ENCODE measurements at places on chromosomes 12 and 14.
A peak's percentile ranks its signal among the peaks of the same experiment; 100 is the strongest.

DNA sequence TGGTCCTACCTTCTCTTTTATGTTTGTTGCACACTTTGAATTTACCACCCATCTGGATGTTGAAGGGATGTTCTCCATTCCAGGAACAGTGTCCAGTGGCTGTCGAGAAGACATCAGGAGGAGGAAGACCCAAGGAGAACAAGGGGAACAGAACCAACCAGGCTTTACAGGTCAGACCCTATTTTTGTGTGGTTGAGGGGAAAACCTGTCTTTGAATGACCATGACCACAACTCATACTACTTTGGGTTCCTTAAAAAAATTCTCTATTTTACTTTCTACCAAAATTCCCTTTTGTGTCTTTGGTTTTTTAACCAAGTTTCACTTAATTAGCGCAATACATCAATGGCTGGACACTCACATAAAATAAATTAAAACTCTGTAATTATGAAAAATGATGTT lies 78.7 kb downstream of the PLXNC1 start:
- DNase-seq = no peak

- no peak for DNase-seq
Observed at GRCh38 chr12:129067491-129067890, 214.2 kb downstream of the GLT1D1 start.

GRCh38 chr12:130136509-130137039 lies 25.7 kb upstream of the FZD10 start:
- no peak for DNase-seq

DNA sequence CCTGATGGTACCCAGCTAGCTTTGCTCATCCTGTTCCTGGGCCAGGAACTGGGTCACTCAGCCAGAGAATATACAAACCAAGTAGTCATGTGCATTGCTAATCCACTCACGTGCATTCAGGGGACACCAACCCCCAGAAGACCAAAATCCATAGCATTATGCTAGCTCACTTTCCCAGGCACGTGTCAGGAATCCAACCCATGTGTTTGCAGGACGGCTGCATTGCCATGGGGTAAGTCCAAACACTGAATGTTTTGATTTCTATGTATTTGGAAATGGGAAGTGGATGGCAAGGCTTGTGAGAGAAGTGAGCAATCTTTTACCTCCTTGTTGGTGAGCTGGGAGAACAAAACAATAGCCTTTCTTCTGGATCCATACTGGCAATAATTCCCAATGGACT lies 87.1 kb upstream of the FOXN3 start:
- DNase-seq = no peak

DNA sequence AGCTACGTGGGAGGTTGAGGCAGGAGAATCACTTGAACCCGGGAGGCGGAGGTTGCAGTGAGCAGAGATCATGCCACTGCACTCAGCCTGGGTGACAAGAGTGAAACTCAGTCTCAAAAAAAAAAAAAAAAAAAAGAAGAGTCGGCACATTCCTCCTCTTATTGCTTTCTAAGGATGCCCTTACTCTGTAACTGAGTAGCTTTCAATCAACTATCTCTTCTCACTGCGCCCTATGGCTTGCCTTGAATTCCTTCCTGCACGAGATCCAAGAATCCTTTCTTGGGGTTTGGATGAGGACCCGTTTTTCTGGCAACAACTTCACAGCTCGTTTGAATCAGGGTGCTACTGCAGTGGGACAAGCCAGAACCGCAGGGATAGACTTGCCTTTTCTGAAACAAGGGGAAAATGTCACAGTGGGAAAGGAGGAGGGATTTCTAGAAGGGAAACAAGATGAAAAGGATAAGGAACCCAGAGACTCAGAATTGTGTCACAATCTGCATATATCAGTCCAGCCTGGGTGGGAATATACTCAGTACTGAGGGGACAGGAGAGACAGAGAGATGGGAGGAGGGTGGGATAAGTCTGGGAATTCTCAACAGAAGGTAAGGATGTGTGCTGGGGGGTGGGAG lies 16.1 kb upstream of the RND1 start:
- no peak for DNase-seq

- DNase-seq = no peak
Observed at GRCh38 chr14:44170556-44170955, 336.5 kb downstream of the FSCB start.

DNA sequence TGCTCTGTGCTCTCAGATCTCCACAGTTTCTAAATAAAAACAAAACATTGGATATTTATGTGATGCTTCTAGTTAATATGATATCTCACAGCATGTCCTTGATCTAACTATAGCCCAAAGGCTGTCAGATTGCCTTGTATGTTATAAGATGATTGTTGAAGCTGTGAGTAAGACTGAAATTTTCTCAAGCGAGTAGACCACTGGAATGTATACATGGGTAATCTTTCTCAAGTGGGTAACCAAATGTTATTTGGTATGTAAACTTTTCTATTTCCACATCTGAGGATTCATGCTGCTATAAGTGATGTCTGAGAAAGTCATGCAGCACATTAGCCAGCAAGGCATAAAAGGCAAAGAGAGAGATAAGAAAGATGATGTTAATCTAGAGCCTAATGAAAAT lies 886.7 kb downstream of the NRXN3 start:
- no peak for DNase-seq

DNA sequence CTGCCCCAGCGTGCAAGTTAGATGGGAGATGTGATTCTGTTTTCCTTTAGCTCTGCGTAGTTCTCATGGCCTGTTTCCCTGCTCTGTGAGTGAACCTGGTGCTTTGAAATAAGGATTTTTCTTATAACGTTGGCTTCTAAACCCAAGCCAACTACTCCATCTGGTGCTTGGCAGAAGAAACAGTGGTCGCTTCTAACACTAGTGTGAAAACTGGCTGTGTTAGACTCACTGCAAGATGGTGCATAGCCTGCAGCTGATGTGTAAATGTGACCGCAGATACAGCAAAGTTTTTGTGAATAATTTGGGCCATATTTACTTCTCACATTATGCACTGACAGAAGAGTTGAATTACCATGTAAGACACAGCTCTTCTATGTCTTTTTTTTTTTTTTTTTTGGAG lies 12.2 kb downstream of the GTF2H3 start:
- no peak for DNase-seq

DNA sequence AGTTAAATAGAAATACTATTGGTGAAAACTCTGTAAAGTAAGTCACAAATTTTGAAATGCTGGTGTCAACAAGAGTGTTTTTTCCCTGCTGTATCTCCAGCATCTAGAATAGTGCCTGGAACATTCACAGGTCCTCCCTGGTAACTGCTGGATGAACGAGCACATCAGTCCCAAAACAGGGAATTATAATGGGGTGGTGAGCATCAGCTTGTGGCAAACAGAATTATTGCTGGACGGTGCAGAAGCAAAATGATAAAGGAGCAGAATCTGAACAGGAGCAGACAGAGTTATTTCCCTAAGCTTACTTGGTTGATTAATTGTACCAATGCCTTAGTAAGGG lies 129.9 kb downstream of the GRIP1 start:
- DNase-seq = no peak

DNA sequence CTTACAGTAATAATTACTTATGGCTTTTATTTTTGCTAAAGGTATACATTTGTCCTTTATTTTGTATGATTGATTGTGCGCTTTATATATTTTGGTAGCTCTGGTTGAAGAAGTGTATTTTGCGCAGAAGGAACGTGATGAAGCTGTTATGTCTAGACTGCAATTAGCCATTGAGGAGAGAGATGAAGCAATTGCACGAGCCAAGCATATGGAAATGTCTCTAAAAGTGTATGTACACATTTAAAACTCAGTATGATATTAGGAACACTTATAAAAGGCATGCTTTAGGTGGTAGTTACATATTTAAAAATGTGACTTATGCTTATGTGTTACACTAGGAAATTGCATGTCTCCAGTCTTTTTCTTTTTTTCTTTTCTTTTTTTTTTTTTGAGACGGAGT lies 87.5 kb downstream of the MIPOL1 start:
- no peak for DNase-seq

DNA sequence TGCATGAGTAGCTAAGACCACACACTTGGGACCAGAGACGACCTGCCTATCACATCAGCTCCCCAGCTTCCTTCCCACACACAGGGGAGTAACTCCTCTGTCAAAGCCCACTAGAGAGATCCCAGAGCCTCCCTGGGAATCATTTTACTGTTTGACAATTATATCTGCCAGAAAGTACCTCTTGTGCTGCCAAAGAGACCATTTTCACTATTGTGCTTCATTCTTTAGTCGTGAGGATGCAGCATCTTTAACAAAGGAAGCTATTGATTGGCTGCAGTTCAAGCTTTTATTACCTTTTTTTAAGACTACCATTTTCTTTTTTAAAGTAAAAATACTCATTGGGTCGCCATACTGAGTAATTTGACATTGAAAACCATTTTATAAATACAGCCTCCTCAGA lies 194.5 kb upstream of the RGS6 start:
- no peak for DNase-seq

GRCh38 chr12:107437954-107438353 lies 247.6 kb upstream of the PWP1 start:
- no peak for DNase-seq

GRCh38 chr12:129002427-129002826 lies 149.1 kb downstream of the GLT1D1 start:
- DNase-seq = no peak

DNA sequence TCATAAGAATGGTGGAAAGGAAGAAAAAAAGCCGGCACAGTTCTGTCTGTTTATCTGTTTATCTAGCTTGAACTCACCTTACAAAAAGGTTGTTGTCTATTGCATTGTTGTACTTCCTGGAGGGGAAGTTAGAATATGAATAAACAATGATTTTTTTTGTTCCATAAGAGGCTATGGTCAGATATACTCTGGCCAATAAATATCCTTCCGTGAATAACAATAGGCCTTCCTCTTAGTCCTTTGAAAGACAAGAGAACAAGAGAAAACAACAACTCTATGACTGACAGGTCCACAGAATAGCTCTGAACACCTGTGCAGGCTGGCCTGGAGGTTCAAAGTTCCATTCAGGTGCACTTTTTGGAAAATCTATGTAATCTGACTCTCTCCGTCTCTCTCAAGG lies 192.8 kb upstream of the KRR1 start:
- no peak for DNase-seq

- peak; percentile 66 for DNase-seq
Observed at GRCh38 chr14:92600318-92601053, 86.9 kb downstream of the RIN3 start.

DNA sequence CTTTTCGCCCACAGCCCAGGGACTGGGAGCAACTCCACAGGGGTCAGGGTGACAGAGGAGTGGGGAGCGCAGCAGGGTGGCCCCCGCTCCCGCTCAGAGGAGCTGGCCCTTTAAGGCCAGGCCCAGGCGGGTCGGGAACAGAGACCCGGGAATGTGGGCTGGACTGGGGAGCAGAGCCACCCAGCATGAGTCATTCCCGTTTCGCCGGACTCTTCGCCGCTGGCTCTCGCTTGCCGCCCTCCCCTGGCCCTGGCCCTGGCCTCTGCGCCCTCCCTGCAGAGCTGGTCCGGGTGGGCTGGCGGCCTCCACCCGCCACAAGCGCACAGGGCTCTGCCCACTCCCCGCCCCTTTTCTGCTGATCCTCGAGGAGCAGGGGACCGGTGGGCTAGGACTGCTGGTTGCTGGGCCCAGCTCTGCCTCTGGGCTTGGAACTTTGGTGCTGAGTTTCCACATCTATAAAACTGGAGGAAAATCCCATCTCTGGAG lies 92.8 kb downstream of the NINJ2 start:
- DNase-seq = peak; percentile 93

DNA sequence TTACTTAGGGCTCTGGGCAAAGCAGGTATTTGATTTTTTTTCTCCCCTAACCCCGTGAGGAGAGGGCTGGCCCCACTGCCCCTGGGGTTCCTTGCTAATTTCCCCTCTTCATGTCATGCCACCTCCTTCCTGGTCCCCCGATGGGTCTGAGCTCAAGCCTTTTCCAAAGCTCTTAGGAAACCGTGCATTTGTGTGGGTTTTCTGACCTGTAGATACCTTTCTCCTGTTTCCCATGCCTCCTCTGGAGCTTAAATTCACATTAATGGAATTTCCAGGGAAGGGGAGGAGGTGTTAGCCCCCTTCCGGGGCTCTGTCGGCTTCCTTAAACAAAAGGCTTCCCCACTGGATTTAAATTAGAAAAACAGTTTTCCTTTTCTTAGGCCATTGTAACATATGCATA lies 12.6 kb downstream of the SFSWAP start:
- no peak for DNase-seq

DNA sequence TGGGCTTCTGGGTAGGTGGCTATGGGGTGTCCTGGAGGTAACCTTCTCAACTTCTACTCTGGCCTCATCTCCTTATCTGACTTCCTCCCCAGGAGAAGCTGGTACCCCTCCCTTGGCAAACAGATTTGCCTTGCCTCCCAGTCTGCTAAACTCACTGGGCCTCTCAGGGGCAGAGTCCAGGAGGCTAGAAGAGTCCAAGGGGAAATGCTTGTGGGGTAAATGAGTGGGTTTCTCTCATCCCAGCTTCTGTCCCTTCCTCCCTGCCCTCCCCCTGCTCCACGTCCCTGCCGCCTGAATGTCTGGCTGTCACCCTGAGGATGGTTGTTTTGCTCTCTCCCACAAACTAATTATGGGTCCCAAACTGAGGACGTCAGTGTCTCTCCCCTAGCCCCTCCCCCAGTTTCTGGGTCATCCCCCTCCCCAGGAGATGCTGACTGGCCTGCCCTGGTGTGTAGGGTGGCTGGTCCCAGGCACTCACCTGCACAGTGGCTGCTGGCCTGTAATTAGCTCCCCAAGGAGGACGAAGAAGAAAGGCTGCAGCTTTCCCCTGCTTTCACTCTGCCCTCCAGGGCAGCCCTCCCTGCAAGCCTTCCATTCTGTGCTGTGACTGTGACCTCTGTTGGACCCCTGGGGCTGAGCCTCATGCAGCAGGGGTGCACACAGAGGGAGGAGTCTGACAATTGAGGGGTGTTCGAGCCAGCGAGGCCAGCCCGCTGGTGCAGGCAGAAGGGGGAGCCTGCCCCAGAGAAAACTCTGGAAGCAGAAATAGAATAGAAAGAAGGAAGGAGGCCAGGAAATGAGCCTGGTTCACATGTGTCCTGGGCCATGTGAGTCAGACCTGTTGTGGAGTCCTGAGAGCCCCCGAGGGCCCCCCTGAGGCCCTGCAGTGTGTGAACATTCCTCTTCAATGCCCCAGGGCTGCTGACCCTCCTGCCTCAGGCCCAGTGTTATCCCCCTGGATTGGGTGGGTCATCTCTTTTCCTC lies at the start of gene LRP1-AS:
TSS of gene LRP1-AS (minus strand) at position 659 of the 984 bp plus-strand sequence.
- no peak for DNase-seq

- DNase-seq = no peak
Observed at GRCh38 chr12:17577405-17577804, 512.6 kb downstream of the RERGL start.
